ENCODE measurements at places on chromosomes 7 and 10.

DNA sequence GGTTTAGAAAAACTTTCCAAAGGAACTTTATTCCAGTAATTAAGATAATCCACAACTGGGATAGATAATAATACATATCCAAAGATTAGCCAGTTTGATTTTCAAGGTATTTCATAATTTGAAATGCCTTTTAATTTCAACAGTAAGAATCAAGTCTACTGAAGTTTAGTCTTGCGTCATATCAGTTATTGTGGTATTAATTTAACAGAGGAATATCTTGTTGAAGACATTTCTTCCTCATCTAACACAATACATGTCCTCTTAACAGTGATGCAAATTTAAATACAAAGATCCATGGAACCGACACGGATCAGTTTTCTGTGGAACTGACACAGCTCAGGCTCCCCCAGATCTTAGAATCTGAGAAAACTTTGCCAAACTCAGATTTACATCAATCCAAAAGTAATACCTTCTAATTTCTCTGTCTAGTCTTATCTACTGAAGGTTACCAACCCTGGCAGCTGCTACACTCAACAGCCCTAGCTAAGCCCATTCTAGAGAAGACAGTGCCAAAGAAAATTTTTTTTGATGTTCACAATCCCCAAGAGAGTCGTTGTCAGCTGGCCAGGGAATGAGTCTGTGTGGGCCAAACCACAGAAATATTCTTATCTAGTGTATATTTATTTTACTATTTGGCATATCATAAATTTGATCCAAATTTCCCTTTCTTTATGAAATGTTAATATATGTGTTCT, 365.2 kb upstream of the MEOX2 start:
- no peak for DNase-seq

GRCh38 chr10:5732141-5732540, 47.5 kb downstream of the TASOR2 start:
- no peak for DNase-seq

GRCh38 chr7:44771358-44771757, 22.7 kb downstream of the ZMIZ2 start:
- DNase-seq, result no peak

- no peak for DNase-seq
Measured at GRCh38 chr10:51045871-51046270, 28.4 kb upstream of the PRKG1 start.

GRCh38 chr10:1613511-1613910, 123.8 kb downstream of the ADARB2 start:
- DNase-seq, result no peak

DNA sequence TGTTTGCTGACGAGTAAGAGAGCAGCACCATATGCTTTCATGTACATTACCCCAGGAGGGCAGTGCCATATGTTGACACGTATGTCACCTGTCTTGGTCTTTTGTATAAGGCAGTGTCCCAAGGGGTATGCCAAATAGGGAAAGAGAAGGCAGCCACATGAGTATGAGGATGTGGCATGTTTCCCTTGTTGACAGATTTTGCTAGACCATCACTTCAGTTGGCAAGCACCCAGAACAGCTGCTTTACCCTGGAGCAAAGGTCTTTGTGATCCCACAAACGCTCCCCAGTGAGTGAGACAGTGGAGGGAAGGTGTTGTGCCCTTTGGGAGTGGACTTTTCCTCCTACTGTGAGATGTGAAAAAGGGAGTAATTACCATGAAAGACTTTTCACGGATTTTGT, 350.1 kb downstream of the ETV1 start:
- DNase-seq, result no peak

DNA sequence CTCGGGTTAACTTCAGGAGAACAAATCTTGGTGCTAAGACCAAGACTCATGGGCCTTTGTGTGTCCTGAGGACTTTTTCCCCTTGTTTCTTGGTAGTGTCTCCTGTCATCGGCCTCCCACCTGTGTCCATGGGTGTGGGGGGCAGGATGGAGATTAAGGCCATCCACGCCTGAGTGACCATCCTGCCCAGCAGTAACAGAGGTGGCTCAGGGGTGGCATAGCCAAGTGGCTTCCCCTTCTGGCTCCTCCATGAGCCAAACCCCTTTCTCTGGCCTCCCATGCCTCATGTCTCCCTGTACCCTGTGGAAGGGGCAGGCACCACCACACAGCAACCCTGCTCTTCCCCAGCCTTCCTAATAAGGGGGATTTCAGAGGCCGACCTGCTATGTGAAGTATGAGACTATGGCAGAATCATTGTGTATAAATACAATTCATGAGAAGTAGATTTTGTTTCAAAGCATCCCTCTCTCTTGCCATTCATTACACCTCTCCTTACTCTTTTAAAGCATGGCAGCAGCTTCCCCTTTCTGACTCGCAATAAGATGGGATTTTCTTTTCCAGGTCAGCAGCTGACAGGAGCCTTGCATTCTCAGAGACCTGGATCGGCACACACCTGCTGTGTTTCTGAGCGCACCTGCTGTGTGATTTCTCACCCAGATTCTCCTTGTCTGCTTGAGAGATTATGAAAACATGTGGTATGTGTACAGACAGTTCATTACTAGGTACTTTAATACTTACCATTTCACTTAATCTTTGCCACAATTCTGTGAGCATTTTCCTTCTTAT, 102.5 kb downstream of the XPNPEP1 start:
- DNase-seq, result no peak

DNA sequence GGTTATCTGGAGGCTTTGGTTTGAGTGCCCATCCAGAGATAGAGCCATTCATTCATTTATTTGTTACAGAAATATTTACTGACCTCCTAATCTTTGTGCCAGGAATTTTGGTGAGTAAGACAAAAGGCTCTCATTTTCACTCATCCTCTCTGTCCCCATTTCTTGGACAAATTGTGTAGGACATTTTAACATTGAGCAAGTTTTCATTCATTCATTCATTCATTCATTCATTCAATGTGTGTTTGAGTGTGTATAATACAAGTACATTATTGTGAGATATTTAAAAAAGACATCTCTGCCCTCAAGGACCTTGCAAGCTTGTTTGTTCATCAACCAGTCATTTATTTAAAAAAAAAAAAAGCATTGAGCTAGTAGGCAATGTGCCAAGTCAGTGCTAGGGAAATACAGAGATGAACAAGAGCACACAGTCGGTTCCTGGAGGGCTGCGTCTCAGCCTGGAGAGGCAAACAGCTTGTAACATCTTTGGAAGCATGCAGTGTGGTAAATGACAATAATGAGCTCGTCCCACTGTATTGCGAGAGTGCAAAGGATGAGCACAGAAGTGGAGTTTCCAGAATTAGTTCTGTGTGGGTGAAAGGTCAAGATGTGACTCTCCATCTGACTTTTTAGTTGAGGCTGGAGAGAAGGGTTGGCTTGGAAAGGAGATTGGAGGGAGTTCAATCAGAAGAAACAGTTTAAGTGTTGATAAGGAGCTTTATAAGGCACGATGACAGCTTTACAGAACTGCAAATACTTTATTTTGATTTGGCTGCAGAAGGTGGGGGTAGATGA, 50.5 kb upstream of the HBP1 start:
- DNase-seq, result no peak

GRCh38 chr10:63266391-63267316, 133.5 kb downstream of the NRBF2 start:
- DNase-seq, result no peak

GRCh38 chr7:31312889-31313288, 27.6 kb downstream of the NEUROD6 start:
- no peak for DNase-seq

DNA sequence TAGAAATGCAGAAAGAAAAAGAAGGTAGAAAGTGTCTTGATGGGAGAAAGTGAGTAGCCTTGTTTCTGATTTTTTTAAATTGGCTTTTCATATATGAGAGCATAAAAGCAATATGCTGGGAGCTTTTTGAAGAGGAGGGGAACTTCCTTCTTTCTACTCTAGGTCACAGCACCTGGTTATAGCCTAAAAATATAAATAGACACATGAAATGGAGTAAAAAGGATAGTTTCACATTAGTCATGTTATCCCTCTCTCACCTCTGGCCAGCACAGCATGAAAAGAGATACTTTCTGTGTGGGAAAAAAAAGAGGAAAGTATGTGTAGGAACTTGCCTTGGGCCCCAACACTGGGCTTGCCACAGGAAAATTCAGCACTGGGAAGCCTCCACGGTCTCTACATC, 292.2 kb upstream of the ZWINT start:
- no peak for DNase-seq

DNA sequence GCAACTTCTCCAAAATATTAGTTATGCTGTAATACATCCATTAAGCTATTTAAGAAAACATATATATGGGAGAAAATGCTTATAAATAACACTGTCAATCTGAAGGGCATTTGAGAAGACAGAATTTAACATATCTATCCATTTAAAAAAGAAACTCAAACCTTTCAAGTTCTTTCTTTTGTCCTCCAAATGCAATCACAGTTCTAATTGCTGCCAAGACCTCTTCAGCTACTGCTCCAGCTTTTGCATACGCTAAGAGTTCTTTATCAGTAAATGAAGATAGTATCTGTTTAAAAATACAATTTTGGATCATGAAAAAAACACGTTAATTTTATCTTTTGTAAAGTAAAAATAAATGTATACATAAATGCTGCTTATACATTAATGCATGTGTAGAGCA, 39.6 kb downstream of the ABCB1 start:
- no peak for DNase-seq

DNA sequence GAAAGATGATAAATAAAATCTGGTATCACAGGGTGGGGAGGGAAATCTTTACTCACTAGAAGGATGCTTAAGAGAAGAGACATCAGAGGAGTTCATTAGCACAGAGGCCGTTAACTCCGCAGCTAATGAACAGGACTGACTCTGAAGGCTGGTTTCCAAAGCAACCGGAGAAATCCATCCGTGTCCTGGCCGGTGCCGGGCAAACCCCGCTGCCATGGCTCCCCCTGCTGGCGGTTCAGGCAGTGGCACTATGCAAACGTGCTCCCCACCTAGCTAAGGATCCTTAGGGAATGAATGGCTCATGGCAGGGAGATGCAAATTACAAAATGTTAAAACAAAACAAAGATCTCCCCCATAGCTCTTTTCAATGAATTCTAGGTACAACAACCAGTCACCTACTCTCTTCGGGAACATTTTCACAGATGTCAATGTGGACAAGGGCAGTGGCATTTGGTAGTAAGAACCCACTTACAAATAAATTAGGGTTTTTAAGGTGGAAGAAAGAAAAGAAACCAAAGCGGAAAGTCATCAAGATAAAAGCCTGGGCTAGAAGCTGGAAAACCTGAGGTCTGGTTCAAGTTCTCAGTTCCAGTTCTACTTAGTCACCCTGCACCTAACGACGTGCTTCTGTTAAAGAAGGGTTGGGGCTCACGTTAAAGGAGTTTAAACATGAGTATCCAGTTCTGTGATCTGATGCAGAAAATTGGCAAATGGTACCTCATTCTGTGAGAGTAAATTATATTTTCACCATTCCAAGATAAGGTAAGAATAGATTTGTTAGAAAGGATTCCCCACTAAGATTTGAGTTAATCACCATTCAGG, 138.2 kb downstream of the SVIL start:
- DNase-seq, result peak; percentile 30

DNA sequence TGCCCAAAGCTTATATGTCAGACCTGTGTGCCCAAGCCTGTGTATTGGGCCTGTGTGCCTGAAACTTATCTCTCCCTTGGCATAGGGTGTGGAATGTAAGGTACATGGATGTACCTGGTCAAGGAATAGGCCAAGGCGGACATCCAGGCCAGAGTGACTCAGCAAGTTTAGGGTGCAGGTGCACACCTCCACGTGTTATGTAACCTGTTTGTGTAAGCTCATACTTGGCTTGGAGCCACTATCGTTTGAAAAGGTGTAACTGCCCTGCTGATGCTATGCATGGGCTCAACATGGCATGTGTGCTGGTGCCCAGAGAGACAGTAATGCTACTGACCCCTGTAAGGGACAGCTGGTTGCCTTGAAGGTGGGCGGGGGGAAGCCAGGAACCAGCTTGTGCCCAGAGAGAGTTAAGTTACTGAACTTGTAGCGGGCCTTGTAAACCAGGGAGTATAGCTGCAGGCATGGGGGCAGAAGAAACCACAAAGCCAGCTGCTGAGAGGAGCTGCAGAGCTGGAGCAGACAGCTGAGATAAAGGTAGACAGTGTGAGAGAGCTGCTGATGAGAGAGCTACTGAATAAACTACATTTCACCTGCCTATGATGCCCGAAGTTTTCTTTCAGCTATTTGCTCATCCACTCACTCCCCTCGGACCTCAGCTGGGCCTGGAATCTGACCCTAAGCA, 656.4 kb upstream of the ZWINT start:
- no peak for DNase-seq

DNA sequence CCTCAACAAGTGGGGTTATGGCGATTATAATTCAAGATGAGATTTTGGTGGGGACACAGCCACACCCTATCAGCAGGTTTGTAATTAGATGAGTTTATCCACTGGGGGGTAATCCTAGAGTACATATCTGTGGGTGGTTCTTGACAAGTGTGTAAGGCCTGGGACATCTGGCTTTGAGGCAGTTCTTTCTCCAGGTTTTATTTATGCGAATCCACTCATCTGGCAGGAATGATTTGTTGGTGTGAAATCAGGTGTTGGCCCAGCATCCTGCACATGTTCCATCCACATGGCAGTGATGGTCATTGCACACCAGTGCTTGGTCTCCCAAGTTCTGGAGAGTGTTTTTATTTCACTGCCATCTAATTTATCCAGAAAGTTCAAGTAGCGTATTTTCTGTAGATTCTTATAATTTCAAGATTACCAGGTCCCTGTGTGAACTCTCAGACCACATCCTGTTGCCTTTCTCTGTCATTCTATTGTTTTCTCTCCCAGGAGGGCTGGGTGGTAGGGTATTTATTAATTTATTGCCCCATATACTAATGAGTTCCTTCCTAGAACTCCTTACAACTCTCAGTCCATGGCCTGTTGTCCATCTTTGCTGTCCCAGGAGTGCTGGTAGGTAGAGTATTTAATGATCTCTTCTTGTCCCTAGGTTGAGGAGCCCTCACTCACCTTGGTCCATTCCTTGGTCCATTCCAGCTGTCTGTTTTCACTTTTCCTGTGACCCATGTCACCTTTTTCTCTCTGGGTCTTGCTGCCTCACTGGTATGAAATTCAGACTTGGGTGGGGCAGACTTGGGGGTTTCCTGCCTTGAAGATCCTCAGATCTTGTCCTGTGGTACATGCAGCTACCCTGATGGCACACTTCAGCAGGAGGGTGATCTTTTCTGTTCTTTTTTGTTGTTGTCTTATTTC, 10.4 kb downstream of the RALA start:
- DNase-seq, result no peak

DNA sequence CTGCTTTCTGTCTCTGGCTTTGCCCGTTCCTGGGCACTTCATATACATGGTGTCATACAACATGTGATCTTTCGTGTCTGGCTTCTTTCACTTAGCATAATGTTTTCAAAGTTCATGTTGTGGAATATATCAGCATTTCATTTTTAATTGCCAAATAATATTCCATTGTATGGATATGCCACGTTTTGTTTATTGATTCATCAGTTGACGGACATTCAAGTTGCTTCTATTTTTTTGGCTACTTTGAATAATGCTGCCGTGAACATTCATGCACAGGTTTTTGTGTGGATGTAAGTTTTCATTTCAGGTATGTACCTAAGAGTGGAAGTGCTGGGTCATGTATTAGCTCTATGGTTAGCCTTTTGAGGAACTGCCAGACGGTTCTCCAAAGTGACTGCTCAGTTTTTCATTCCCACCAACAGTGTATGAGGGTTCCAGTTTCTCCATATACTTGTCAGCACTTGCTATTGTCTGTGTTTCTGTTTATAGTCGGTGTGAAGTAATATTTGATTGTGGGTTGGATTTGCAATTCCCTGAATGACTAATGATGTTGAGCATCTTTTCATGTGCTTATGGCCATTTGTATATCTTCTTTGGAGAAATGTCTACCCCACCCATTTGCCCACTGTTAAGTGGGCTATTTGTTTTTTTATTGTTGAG, 401.4 kb upstream of the GALNT17 start:
- DNase-seq, result no peak
